ENCODE measurements at places on chromosomes 13 and 19.
A peak's percentile ranks its signal among the peaks of the same experiment; 100 is the strongest.

DNA sequence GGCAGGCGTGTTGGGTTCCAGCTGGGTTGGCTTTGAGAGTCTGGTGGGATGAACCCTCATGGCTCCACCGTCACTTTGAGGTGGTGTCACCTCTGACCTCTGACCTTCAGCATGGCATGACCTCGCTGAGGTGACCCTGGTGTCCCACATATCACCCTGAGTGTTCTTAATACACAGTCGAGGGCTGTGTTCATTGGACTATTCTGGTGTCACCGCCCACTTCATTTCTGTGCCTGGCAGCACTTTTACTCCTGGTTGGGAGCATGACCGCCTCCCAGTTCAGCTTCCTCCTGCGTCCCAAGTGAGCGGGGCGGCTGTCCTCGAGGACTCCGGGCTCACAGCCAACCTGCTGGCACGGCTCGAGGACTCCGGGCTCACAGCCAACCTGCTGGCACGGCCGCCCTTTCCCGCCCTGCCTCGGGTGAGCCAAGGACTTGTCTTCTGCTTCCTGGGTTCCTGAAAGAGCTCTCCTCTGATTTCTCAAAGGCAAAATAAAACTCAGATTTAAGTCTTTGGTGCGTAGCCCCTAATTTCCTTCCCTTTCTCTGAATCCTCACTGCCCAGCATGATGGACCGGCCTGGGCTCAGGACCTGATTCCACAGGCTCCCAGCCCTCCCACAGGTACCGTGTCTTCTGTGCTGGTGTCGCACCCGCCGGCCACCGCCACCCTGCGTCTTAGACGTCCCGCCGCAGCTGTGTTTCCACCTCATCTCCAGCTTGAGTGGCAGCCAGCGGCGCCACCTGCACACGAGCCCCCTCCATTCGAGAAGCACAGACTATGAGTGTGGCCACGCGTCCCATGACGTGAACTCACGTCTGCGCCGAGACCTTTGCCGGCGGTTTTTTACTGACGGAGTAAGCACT is 10.4 kb downstream of the ATP4B start:
- peak; percentile 99 for DNase-seq

- no peak for DNase-seq
Observed at GRCh38 chr13:102487330-102487729, 85.5 kb upstream of the FGF14 start.

DNA sequence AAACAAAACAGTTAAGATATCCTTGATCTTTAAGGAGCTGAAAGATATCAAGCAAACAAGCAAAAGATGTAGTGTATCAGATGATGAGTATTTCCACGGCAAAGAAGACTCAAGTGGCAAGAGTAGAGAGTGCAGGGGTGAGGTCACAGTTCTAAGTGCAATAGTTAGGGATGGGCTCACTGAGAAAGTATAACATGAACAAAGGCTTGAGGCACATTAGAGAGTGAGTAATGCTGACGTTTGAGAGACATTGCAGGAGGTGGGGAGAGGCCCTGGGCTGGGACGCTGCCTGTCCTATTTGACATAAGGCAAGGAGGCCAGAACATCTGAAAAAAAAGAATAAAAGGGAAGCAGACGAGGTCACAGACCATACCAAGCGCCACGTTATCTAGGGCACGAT is 1.4 kb downstream of the DUXA start:
- DNase-seq = no peak

GRCh38 chr13:42968906-42969305 is 23.1 kb downstream of the EPSTI1 start:
- DNase-seq = no peak

DNA sequence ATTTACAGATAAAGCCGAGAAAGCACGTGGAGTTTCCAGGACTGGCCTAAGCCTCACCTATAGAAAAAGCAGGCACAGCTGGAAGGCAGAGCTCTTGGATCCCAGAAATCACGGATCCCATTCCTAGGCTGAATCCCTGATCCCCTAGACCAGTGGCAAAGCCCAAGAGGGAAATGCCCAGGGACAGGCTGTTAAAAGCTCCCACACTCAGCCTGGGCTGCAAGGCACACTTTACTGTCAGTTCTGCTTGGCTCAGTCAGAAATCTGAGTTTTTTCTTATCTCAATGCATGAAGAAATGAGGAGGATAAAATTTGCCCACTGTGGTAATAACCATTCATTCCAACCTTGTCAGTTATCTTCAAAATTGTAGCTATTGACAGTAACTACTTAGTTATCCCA is 8.0 kb upstream of the FUT2 start:
- no peak for DNase-seq

- DNase-seq = no peak
Observed at GRCh38 chr13:79631051-79631659, 150.2 kb downstream of the NDFIP2 start.

DNA sequence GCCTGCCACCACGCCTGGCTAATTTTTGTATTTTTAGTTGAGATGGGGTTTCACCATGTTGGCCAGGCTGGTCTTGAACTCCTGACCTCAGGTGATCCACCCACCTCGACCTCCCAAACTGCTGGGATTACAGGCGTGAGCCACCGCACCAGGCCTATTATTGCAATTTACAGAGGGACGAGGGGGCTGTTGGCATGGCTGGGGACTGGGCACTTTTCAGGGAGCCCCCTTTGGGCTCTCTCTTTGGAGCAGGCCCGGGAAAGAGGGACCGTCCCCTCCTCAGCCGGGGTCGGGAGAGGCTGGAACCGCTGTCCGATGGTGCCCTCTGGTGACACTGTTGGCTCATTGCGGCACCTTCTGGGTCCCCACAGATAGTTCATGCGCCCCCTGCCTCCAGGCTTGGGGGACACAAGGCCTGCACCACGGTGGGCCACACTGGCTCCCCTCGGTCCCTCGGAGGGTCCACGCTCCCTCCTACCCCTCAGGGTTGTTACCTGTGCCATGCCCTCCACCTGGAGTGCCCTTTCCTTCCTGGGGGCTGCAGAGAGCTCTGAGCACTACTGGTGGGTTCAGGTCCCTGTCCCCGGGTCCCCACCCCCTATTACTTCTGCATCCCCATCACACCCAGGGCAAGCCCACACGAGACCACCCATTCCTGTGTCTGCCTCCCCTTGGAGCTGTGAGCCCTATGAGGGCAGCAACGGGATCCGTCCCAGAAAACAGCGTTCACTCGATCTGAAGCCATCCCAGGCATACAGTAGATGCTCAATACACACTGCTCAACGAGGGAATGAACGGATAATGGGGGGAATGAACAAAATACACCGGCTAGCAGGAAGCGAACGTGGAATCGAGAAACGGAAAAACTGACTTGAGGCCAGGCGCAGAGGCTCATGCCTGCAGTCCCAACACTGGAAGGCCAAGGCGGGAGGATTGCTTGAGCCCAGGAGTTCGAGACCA is 12.5 kb downstream of the FEM1A start:
- DNase-seq = peak; percentile 51

DNA sequence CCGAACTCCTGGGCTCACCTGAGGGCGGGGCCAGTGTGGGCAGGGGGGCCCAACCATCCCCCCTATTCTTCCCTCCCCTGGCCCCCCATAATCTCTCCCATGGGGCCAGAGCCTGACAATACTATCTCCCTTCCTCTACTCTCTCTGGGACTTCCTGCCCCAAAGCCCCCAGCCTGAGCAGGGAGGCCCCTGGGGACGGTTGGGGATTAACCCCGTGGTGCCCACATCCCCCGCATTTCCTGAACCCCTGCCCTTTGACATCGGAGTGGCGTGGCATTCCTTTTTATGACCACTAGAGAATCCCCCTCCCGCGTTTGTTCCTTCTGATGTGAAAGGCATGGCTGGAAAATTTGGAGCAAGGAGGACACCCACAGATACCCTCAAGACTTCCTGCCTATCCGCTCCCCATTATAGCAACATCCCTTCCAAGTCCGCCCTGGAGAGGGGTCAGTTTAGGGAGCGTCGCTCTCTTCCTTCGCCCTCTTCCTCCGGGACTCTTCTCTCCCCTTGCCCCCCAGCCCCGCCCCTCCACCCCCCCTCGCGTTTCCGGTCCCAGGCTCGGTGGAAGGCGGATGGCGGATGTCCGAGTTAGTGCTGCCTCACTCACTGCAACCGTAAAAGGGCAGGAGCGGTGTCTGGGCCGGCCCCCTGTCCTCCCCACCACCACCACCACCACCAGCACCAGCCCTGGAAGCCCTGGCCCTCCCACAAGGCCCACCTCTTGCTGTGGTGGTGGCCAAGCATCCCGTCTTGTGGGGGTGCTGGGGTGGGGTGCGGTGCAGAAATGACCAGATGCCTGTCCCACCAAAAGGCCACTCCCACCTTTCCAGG is 1.8 kb downstream of the VASP start:
- DNase-seq = peak; percentile 60

- no peak for DNase-seq
Observed at GRCh38 chr19:12789098-12789903, 2.0 kb upstream of the JUNB start.

- peak; percentile 89 for DNase-seq
Observed at GRCh38 chr19:18483119-18483890, 38.6 kb downstream of the ELL start.

- DNase-seq = no peak
Observed at GRCh38 chr13:71304861-71305260, 562.1 kb downstream of the DACH1 start.

DNA sequence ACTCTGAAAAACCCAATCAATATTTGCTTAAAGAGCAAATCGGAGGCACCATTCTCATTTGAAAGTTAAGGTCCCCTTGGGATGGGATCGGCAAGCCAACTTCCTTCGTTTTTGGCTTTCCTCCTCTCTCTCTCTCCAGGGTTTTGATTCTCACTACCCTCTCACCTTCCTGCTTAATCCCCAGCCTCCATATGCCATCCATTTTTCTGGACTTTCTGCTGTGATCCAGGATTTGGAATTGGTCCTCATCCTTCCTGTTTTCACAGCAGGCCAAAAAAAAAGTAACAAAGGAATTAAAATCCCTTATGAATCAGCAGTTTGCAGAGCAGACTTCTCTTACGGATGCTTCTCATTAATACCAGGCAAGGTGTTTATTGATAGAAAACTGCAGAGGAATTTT is 283.1 kb upstream of the TMTC4 start:
- no peak for DNase-seq

Data from SHP77 (cell line).